Hepatocyte (in vitro differentiated cells): ENCODE measurements at places on chromosomes 1 and 21. TPM values are rescaled to one million over a fixed set of nuclear protein-coding genes. Genes with fewer than 3 reads are reported as not detected.
A peak's percentile ranks its signal among the peaks of the same experiment; 100 is the strongest.

Gene TSACC
- total RNA-seq, result not detected in 2 replicates

Gene SPRR2G
- not detected in 2 replicates for total RNA-seq

Gene POGZ
- 36.3 and 37.0 TPM in 2 replicates for total RNA-seq

Gene NLRP3
- total RNA-seq, result 0.13 and 0.20 TPM in 2 replicates

Gene OLIG2
- not detected in 2 replicates for total RNA-seq

Gene AMPD1
- not detected in 2 replicates for total RNA-seq

DNA sequence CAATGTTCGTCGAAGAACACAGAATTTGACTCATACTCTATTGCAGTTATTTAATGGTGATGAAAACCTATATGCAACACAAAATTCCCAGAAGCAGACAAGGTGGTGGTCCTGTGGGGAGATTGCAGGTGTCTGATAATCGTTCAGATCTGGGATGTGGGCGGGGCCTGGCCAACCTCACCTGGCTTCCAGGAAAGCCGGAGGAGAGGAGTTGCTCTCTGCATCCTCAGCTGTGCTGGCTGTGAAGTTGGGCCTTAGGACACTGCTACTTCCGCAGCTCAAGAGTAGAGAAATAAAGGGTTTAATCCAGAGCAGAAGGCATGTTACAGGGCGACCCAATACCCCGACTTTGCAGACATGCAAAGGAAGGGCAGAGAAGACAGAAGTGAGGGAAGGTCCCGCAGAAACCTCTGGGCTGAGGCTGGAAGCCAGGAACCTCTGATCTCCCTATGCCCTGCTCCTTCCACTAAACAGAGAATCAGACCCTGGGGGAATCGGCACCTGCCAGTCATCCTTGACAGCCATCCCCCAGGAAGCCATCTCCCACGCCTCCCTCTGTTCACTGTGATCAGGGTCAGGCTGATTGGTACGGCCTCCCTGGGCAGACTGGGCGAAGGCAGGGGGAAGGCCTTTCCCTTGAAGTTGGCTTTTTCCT, 590.3 kb downstream of the AJAP1 start:
- no peak overlapping the region for H3K27ac ChIP-seq
- no peak for DNase-seq
- H3K27me3 ChIP-seq, result no peaks in the 10 kb centered on the region

DNA sequence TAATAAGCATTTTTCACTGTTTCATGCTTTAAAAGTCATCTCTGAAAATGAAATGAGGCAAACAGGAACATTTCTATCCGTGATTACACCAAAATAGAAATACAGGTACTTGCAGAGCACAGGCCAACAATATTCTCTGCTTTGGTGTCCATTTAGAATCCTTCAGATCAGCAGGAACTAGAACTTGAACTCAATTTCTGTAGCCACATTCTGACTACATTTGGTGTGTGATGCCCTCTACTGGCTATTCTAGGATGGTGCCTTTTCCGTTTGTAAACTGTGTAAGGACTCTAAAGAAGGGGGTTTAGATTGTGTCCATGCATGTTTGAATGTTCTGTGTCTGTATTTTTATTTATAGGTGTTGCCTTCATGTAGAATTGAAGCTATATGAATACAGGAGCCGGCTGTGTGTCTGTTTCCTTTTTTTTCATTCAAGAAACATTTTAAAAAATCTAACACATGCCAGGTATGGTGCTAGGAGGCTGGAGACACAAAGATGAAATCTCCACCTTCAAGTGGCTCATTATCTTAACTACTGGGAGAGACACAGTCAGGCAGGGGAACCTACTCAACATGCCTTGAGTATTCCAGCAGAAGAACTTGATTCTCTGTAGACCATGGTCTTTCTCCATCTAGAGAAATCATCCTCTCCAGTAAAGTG, 7.6 kb upstream of the ZNF326 start:
- H3K27me3 ChIP-seq, result no peaks in the 10 kb centered on the region
- H3K27ac ChIP-seq, result no peak overlapping the region
- H3K36me3 ChIP-seq, result no peaks in the 10 kb centered on the region
- H3K4me1 ChIP-seq, result peaks cover 10% of the 10 kb centered on the region
- H3K4me3 ChIP-seq, result no peak overlapping the region
- peak; percentile 84 for DNase-seq

GRCh38 chr1:214402613-214403083, 121.7 kb downstream of the SMYD2 start:
- no peaks in the 10 kb centered on the region for H3K36me3 ChIP-seq
- no peak overlapping the region for H3K27ac ChIP-seq
- H3K4me3 ChIP-seq, result no peak overlapping the region
- DNase-seq, result no peak
- H3K27me3 ChIP-seq, result no peaks in the 10 kb centered on the region
- H3K4me1 ChIP-seq, result no peaks in the 10 kb centered on the region

GRCh38 chr1:166869318-166870099, 6.6 kb downstream of the TADA1 start:
- no peaks in the 10 kb centered on the region for H3K36me3 ChIP-seq
- no peak for DNase-seq
- H3K27ac ChIP-seq, result no peak overlapping the region
- H3K4me3 ChIP-seq, result no peak overlapping the region

- no peak overlapping the region for H3K27ac ChIP-seq
- H3K4me3 ChIP-seq, result no peak overlapping the region
- H3K4me1 ChIP-seq, result no peaks in the 10 kb centered on the region
- H3K36me3 ChIP-seq, result no peaks in the 10 kb centered on the region
These were observed 8.1 kb downstream of the GBP7 start for GRCh38 chr1:89167590-89168230.

GRCh38 chr1:8121261-8122159, 95.4 kb upstream of the ERRFI1 start:
- no peaks in the 10 kb centered on the region for H3K27me3 ChIP-seq
- peaks cover 54% of the 10 kb centered on the region for H3K4me1 ChIP-seq
- no peak overlapping the region for H3K4me3 ChIP-seq

- DNase-seq, result peak; percentile 32
- H3K4me1 ChIP-seq, result no peaks in the 10 kb centered on the region
- H3K27me3 ChIP-seq, result no peaks in the 10 kb centered on the region
- H3K4me3 ChIP-seq, result no peak overlapping the region
- H3K36me3 ChIP-seq, result no peaks in the 10 kb centered on the region
These were observed 70.3 kb downstream of the PIK3CD start for GRCh38 chr1:9721606-9722377.

DNA sequence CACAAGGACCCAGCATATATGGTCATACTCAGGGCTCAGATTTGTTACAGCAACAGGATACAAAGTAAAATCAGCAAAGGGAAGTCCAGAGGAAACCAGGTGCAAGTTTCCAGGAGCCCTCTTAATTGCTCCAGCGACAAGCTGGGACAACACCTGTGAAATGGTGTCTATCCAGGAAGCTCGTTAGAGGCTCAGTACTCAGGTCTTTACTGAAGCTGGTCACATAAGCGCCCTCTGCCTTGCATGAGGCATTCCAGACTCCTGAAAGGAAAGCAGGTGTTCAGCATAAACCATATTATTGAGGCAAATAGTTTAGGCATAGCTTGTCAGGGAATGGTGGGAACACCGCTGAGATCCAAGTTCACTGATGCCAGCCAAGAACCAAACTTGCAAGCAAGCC, 231.0 kb downstream of the SLC35F3 start:
- H3K36me3 ChIP-seq, result no peaks in the 10 kb centered on the region
- H3K4me1 ChIP-seq, result no peaks in the 10 kb centered on the region
- no peak overlapping the region for H3K4me3 ChIP-seq
- DNase-seq, result no peak

- H3K4me3 ChIP-seq, result no peak overlapping the region
- H3K27ac ChIP-seq, result no peak overlapping the region
- H3K4me1 ChIP-seq, result no peaks in the 10 kb centered on the region
- no peak for DNase-seq
These were observed 276.2 kb downstream of the USP25 start for GRCh38 chr21:16005996-16006395.

- H3K4me3 ChIP-seq, result no peak overlapping the region
- no peak for DNase-seq
- no peaks in the 10 kb centered on the region for H3K36me3 ChIP-seq
- no peaks in the 10 kb centered on the region for H3K27me3 ChIP-seq
These were observed 12.6 kb downstream of the S100A11 start for GRCh38 chr1:152024223-152024622.

DNA sequence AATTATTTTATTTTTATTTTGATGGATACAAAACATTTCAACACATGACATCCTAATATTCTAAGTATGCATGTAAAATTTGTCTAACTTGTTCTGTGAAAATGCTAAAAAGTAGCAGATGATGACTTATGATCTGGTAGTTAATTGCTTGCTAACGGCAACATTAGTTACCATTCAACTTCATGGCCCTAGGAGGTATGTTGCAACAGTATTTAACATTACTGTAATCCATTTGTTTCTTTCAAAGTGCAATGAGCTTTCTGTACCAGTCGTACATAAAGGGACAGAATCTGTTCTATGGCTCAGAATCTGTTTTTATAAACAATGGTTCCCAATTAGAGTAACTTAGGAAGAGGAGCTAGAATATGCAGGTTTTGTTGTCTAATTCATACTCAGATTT, 91.5 kb upstream of the ZNHIT6 start:
- H3K4me1 ChIP-seq, result no peaks in the 10 kb centered on the region
- DNase-seq, result no peak
- H3K4me3 ChIP-seq, result no peak overlapping the region

- H3K4me1 ChIP-seq, result peaks cover 18% of the 10 kb centered on the region
- no peak overlapping the region for H3K27ac ChIP-seq
- no peaks in the 10 kb centered on the region for H3K36me3 ChIP-seq
- no peak overlapping the region for H3K4me3 ChIP-seq
- no peak for DNase-seq
These were observed 151.9 kb upstream of the C8B start for GRCh38 chr1:57117753-57118152.
